ENCODE measurements at places on chromosomes 16 and 17. TPM values are rescaled to one million over a fixed set of nuclear protein-coding genes. Genes with fewer than 3 reads are reported as not detected.

The MED31 gene
- 20.3 TPM for total RNA-seq

The NXN gene
- 83.7 TPM for total RNA-seq

The TBC1D3G gene
- total RNA-seq, result not detected

The CLDN9 gene
- total RNA-seq, result 0.76 TPM

The SSTR5 gene
- total RNA-seq, result 7.2 TPM

The SPN gene
- total RNA-seq, result 0.47 TPM

The ABCC12 gene
- not detected for total RNA-seq

The PTX4 gene
- total RNA-seq, result not detected

The C17orf107 gene
- total RNA-seq, result 1.7 TPM

The TLCD2 gene
- total RNA-seq, result 1.8 TPM

The KRTAP1-5 gene
- not detected for total RNA-seq

Data from HCT116 (cell line).